ENCODE measurements at places on chromosomes 5 and 9.

GRCh38 chr5:60403343-60404006 lies 296.5 kb downstream of the DEPDC1B start:
- no peak for DNase-seq

DNA sequence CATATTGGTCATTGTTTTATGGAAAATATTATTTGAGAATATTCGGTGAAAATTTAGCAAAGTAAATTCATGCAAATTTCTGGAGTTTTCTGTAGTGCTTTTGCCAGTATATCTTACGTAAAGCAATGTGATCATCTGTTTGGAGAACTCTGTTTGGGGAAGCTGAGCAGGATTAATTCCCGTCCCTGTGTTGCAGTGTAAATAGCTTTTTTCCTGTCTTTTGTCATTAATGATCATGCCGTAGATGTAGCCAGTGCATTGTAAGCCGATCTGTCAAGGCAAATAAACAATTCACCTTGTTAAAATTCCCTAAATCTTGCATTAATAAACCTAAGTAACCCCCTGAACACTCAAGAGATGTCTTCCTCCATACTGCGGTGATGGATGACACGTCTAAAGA lies 39.2 kb downstream of the PPIC start:
- DNase-seq, result no peak

DNA sequence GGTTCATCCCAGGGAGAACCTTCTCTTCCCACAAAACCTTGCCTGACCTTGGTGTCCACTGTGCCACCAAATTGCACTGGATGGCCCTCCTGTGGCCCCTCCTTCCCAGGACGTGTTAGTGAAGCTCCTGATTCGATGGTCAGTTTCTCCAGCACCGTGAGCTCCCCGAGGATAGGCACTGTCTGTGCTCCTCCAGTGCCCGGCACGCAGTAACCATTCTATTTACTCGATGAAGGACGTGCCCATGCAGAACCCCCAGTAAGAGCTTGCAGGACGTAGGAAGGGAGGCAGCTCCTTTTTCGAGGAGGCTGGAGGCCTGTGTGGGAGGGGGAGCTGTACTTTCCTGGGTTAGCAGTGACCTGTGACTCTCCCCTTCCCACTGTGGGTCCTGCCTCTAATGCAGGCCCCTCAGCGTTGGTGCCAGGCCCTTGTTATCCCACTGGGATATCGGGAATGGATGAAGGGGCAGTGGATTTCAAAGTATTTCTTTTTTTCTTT lies 39.6 kb downstream of the HABP4 start:
- no peak for DNase-seq

DNA sequence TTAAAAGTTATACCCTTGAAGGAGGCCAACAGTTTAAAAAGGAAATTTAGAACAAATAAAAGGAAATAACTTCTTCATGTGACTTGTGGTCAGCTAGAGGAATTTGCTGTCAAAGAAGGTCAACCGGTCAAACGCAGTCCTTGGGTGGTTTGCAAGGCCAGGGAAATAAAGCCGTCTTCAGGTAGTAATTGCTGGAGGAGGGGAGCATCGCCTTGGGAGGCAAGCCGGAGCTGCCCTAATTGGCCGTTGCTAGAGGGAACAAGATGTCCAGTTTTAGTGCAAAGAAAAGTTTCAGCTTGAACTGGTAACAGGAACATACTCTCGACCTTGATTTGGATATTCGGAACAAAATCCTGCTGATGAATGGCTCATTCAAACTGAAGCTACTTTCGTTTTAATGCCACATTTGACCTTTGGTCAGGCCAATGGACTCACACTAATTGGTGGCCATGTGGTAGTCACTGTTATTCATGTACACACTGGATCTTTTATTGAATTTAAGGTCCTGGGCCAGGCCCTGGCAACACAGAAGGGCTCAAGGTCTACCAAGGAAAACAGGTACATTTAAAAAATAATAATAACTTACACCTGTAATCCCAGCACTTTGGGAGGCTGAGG lies 47.0 kb upstream of the MYO10 start:
- DNase-seq, result no peak

DNA sequence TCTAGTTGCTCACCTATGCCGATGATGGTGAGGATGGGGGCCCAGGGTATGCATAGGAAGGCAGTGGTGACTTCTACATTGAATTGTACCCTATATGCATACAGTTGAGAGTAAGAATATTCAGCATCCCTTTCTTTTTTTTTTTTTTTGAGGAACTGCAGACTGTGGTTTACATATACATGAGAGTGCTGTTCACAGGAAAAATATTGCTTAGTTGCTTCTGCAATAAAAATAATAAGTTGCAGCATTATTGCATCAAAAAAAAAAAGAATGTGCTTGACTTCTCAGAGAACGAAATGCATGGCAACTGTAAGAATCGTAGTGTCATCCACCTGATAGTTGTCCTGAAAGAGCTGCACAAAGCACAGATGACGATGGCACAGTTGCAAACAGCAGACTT lies 52.8 kb downstream of the PTCD2 start:
- DNase-seq, result no peak

GRCh38 chr9:84738353-84738752 lies 68.8 kb downstream of the NTRK2 start:
- no peak for DNase-seq

- DNase-seq, result no peak
Measured at GRCh38 chr5:23084815-23085214, 231.7 kb upstream of the CDH12 start.

GRCh38 chr5:69024241-69024651 lies 69.6 kb upstream of the SLC30A5 start:
- no peak for DNase-seq

DNA sequence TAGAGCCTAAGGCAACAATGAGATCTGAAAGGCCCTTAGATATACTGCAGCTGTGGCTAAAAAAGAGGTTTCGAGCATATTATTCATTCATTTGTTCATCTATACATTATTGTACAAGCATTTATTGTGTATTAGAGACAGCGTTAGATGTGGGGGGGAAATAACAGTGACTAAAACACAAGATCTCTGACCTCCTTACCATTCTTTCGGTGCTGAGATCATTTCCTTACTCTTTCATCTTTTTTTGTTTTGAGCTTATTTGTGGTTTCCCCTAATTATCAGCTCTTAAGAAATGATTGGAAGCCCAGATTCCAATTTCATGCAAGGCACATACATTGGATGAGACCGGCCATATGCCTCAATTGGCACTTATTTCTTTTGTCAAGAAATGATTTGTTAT lies 113.2 kb downstream of the SEC61B start:
- no peak for DNase-seq

DNA sequence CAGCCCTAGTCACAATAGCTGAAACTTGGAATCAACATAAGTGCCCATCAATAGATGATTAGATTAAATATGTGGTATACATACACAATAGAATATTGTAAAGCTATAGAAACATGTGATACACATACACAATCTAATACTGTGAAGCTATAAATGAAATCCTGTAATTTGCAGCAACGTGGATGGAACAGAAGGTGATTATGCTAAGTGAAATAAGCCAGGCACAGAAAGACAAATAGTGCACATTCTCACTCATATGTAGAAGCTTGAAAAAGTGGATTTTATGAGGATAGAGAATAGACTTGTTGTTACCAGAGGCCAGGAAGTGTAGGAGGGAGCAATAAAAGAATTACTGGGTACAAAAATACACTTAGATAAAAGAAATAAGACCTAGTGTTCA lies 181.5 kb upstream of the TYRP1 start:
- DNase-seq, result no peak

DNA sequence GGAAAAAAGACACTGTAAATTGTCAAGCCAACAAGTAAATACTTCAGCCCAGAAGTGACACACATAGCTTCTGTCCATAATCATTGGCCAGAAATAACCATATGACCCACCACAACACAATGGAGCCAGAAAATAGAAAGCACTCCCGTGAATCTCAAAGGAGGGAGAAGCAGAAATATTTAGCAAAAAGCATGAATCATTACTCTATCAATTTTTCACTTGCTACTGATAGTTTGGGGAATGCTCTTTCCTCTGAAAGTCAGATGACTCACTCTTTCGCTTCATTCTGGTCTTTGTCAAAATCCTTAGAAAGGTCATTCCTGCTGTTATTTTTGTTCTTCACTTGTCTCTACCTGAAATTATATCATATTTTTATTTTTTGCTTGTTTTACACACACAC lies 312.6 kb downstream of the TMEM232 start:
- DNase-seq, result no peak

GRCh38 chr9:106869458-106869857 lies 6.5 kb downstream of the ZNF462 start:
- no peak for DNase-seq

DNA sequence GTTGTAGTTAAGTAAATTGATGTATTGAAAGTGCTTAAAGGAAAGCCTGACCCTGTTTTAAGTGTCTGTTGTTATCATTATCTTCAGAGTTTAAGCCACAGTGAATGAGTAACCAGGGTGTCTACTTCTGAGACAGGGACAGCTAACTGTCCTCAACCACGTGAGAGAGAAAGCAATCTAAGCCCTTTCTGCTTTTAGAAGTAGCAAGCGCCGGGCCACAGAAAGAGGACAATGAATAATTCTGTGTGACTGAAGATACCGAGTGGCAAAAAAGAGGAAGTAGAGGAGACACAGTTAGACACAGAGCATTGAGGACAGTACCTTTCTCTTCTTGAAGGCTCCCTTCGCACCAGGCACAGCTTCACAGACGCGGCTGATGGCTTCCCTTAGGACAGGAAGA lies 86.3 kb downstream of the S1PR3 start:
- no peak for DNase-seq

- DNase-seq, result no peak
Measured at GRCh38 chr5:123485275-123485674, 26.7 kb upstream of the CSNK1G3 start.

DNA sequence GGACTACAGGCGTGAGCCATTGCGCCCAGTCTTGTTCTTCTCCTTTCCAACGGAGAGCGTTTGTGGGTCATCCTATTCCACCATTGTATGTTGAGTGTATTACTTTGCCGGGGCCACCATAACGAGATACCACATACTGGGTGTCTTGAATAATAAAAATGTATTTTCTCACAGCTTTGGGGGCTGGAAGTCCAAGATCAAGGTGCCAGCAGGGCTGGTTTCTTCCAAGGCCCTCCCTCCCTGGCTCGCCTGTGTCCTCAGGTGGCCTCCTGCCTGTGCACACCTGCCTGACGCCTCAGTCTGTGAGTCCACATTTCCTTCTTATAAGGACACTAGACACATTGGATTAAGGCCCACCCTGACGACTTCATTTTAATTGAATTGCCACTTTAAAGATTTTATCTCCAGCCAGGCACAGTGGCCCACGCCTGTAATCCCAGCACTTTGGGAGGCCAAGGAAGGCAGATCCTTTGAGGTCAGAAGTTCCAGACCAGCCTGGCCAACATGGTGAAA lies 175.1 kb downstream of the C9orf50 start:
- no peak for DNase-seq

DNA sequence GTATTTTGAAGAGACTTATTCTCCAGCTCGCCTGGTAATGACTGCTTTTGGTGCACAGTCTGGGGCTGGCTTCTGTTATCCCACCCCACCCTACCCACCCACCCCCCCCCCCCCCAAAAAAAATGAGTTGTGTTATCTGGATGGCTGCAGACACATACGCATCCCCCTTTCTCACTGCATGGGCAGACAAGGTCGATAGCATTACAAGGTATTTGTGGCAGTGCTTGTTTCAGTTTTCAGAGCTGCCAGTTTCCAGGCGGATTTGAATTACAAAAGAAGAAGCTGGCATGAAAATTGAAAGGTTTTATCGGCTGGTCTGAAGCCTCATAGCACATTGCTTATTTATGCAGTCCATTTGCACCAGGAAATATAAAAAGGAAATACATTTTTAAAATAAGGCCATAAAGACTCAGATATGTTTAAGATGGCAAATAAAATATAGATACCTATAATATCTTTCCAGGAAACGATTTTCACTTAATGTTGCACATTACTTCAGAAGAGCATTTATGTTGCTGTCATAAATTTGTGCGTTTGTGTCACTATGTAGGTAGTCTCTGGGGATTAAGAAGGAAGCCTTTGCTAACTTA lies 85.1 kb upstream of the GRHPR start:
- no peak for DNase-seq

- no peak for DNase-seq
Measured at GRCh38 chr9:81729135-81729534, 39.8 kb upstream of the TLE1 start.

DNA sequence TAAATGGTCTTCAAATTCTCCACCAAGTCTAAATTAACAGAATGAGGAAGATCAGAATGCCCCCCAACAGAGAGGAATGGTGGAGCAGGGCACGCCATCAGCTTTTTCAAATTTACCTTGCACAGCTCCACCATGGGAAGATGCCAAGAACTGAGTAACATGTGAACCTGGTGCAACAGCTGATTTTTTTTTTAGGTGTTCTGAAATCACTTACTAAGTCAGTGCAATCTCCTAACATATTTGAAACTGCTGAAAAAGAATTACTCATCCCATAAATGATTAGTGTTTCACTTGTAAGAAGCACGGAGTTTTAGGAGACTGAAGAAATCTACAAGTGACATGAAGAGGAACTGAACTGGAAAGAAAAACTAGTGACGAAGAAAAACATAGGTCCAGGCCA lies 5.1 kb downstream of the TMEM245 start:
- DNase-seq, result no peak

DNA sequence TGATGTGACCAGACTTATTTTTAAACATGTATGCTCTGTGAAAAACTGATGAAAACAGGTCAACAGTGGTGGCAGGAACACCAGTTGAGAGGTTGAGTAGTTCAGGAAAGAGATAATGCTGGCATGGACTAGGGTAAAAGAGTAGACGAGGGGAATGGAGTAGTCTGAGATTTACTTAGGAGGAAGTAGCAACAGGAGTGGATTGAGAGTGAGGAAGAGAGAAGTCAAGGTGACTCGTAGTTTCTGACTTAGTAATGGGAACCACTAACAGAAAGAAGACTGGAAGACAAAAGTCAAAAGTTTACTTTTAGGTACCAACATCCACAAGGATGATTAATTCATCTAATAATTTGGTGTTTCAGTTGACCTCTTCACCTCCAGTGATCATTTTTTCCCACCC lies 3.6 kb downstream of the SRA1 start:
- no peak for DNase-seq

DNA sequence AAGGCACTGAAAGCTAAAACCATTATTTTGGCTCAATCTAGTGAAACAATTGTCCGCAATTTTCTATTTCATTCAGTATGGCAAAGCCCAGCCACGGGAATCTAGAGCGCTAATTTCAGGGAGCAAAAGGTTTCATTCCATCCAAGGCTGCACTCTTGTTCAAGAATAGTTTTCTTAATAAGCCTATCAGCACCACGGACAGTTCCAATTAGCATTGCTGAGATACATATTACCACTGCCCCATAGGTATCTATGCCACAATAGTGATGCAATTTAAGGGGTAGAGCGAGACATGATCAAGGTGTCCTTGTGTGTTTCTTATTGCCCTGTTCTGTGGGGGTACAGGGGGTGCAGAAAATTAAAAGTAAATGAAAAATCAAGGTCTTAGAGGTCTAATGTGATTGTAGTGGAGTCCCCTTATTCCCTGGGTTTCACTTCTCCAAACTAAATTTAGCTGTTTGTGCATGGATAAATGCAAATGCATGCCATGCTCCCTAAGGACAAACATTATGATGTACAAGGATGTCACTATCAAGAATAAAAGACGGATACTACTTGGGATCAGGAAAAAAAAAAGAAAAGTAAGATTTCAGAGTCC lies 45.5 kb downstream of the SPOCK1 start:
- no peak for DNase-seq

GRCh38 chr5:56170557-56170956 lies 62.6 kb downstream of the ANKRD55 start:
- DNase-seq, result no peak

All from effector memory CD4-positive, alpha-beta T cell (primary cell).